ENCODE measurements at places on chromosomes 5 and 9.

GRCh38 chr5:175824676-175825075 is 46.7 kb upstream of the CPLX2 start:
- no peaks in the 10 kb centered on the region for H3K36me3 ChIP-seq
- no peaks in the 10 kb centered on the region for H3K4me1 ChIP-seq
- peaks cover 6% of the 10 kb centered on the region for H3K27me3 ChIP-seq
- H3K27ac ChIP-seq = no peak overlapping the region
- no peak for DNase-seq
- H3K4me3 ChIP-seq = no peak overlapping the region

GRCh38 chr5:140969880-140970279 is 3.6 kb downstream of the PCDHAC2 start:
- H3K27me3 ChIP-seq = peaks cover 9% of the 10 kb centered on the region
- DNase-seq = no peak
- peaks cover 3% of the 10 kb centered on the region for H3K4me1 ChIP-seq
- H3K4me3 ChIP-seq = no peak overlapping the region

DNA sequence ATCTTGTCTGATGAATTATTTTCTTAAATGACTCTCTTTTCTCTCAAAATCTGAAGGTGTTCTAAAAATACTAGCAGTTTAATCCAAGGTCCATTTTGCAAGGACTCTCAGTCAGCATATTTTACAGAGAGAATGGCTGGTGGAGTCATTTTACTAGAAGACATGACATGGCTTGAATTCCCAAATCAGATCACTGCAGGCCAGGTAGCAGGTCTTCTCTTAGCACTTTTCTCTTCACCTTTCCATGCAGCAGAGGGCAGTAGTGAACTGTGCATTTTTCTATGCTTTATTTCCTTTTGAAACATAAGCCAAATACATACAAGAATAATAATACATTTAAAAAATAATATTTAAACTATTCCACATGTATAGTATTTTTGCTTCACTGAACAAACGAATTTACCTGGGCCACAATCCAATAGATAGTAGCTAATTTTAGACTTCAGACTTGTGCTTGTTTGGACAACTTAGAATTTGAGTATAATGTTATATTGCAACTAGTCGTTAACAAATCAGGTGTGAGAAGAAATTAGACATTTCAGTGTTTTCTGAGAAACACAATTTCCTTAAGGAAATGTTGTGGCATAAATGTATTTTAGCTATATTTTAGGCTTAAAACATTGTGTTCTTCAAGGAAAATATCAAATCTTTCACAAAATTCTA is 289.4 kb upstream of the DAB2 start:
- H3K27ac ChIP-seq = peak overlapping the region; percentile 35
- H3K27me3 ChIP-seq = no peaks in the 10 kb centered on the region
- H3K36me3 ChIP-seq = no peaks in the 10 kb centered on the region
- H3K4me1 ChIP-seq = no peaks in the 10 kb centered on the region
- peak; percentile 49 for DNase-seq

GRCh38 chr5:107651325-107651724 is 19.4 kb downstream of the EFNA5 start:
- no peaks in the 10 kb centered on the region for H3K36me3 ChIP-seq
- H3K27ac ChIP-seq = no peak overlapping the region
- no peak overlapping the region for H3K4me3 ChIP-seq
- DNase-seq = no peak
- no peaks in the 10 kb centered on the region for H3K4me1 ChIP-seq

DNA sequence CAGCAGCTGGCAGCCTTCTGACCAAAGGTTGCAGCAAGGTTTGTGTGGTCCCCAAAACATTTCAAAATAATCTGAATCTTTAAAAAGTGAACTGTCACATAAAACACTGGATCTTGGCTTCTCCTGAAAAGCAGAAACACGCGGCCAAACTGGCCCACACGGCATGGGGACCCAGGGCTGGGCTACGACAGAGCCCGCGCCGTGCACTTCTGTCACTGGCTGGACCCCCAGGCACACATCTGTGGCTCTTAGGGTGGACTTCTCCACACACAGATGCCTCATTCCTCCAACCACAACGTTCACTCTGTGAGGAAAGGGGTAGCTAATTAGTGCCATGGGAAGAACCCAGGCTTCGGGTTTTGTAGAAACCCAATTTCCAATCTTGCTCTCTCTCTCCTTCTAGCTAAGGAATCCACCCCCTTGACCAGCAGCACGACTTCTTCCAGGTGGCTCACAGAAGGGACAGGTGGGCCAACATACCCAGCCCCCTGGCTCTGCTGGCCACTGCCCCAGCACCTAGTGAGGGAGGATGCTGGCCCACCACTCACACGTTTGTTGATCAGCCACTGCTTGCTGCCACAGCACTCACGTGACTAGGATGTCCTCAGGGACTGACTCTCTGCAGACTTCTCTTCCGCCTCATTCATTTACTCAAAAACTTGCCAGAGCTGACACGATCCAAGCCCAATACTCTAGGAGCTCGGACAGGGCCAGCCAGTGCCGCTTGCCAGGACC is 17.9 kb downstream of the LMAN2 start:
- H3K27ac ChIP-seq = no peak overlapping the region
- peaks cover 46% of the 10 kb centered on the region for H3K36me3 ChIP-seq
- no peak for DNase-seq
- H3K4me3 ChIP-seq = no peak overlapping the region
- no peaks in the 10 kb centered on the region for H3K4me1 ChIP-seq

- H3K27ac ChIP-seq = peak overlapping the region; percentile 99
- H3K36me3 ChIP-seq = no peaks in the 10 kb centered on the region
- H3K4me3 ChIP-seq = peak overlapping the region; percentile 87
- DNase-seq = peak; percentile 59
Observed at GRCh38 chr5:72817076-72817481, 618 bp downstream of the TNPO1 start.

DNA sequence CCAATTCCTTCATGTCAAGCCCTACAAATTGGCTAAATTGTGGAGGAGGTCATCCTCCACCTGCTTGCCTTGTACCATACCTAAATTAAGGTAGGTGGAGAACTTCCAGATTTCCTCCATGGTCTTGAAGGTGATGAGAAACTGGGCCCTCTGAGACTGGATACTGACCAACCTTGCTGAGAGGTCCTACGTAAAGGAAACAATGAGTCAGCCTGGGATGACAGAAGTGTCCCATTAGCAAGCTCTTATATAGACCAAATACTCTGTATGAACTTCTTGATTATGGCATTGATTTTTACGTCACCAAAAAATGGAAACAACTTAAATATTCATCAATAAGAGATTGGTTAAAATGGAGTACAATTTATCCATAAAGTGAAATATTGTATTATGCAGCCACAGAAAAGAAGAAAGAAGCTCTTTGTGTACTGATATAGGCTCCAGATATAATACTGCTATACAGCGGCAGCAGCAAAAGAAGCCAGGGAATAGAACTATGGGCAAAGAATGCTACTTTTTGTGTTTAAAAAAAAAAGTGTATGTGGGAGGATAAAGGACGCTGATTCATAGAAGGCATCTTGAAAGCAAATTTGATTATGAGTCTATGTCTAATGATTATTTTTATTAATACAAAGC is 18.3 kb downstream of the SH3TC2 start:
- H3K27me3 ChIP-seq = no peaks in the 10 kb centered on the region
- H3K4me1 ChIP-seq = no peaks in the 10 kb centered on the region
- H3K4me3 ChIP-seq = no peak overlapping the region
- H3K27ac ChIP-seq = no peak overlapping the region
- no peak for DNase-seq

- no peak for DNase-seq
- no peak overlapping the region for H3K27ac ChIP-seq
- H3K4me1 ChIP-seq = no peaks in the 10 kb centered on the region
- H3K4me3 ChIP-seq = no peak overlapping the region
- H3K36me3 ChIP-seq = no peaks in the 10 kb centered on the region
- no peaks in the 10 kb centered on the region for H3K27me3 ChIP-seq
Observed at GRCh38 chr5:176371621-176372539, 6.6 kb downstream of the ARL10 start.

DNA sequence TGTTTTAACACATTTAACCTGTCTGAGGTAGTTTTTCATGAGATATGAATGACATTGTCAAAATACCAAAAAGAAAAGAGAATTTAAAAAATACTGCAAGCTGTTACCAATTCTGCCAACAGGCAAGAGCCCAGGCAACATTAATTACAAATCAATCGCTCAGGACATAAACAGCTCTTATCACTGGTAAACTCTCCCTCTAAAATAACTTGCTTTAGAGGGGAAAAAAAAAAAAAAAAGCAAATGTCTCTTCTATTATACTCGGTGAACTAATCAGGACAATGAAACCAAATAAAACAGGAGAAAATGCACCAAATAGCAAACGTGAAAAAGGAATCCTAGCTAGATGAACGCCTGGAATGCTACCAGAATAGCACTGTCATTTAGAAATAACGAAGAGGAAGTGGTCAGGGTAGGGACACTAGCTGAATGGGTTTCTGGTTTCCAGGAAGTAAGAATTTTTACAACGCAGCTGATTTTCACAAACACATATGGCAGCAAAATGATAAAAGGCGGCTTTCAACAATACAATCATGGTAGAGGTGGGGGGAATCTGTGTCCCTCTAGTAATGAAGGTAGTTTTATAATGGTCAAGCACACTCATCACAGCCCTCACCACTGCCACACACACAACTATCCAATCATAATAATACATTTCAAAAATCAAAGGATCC is 94.9 kb downstream of the DENND1A start:
- H3K4me1 ChIP-seq = peaks cover 8% of the 10 kb centered on the region
- DNase-seq = no peak
- H3K27ac ChIP-seq = no peak overlapping the region
- no peaks in the 10 kb centered on the region for H3K27me3 ChIP-seq
- H3K36me3 ChIP-seq = peaks cover under 1% of the 10 kb centered on the region

- no peak for DNase-seq
- H3K27me3 ChIP-seq = no peaks in the 10 kb centered on the region
- H3K4me1 ChIP-seq = no peaks in the 10 kb centered on the region
- no peak overlapping the region for H3K4me3 ChIP-seq
- H3K36me3 ChIP-seq = no peaks in the 10 kb centered on the region
Observed at GRCh38 chr9:8668231-8668630, 868.7 kb upstream of the DMAC1 start.

DNA sequence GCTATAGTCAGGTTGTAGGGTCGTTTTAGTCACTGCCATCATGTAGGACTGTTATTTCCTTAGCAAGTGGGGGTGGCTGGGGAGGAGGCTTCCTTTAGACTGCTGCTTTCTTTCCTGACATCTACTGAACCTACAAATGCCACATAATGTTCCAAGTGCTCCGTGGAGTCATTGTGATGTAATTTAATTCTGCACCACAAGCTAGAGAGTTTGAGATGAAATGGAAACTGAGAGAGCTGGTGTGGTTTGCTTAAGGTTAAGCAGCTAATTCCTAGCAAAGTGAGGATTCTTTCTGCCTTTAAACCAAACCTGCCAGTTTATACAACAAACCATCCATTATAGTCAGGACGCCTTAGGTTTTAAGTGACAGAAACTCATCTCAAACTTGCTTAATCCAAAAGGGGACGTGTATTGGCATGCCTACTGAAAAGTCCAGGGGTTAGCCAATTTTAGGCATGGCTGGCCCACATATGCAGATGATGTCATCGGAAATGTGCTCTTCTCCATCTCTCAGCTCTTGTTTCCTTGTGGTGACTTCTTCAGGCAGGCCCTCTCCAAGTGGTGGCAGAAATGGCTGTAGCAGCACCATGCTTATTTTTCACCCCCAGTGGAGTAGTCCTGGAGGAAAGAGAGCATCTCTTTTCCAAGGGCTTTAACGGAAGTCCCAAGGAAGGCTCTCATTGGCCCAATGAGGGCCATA is 30.5 kb downstream of the ZNF618 start:
- DNase-seq = no peak
- no peak overlapping the region for H3K27ac ChIP-seq
- H3K27me3 ChIP-seq = no peaks in the 10 kb centered on the region
- H3K36me3 ChIP-seq = no peaks in the 10 kb centered on the region
- no peaks in the 10 kb centered on the region for H3K4me1 ChIP-seq

- DNase-seq = no peak
- H3K4me1 ChIP-seq = peaks cover 7% of the 10 kb centered on the region
- H3K36me3 ChIP-seq = no peaks in the 10 kb centered on the region
Observed at GRCh38 chr9:36960575-36960955, 73.5 kb downstream of the PAX5 start.

GRCh38 chr5:81904166-81904565 is 67.7 kb upstream of the ATG10 start:
- H3K27ac ChIP-seq = no peak overlapping the region
- H3K4me1 ChIP-seq = no peaks in the 10 kb centered on the region
- no peaks in the 10 kb centered on the region for H3K36me3 ChIP-seq

DNA sequence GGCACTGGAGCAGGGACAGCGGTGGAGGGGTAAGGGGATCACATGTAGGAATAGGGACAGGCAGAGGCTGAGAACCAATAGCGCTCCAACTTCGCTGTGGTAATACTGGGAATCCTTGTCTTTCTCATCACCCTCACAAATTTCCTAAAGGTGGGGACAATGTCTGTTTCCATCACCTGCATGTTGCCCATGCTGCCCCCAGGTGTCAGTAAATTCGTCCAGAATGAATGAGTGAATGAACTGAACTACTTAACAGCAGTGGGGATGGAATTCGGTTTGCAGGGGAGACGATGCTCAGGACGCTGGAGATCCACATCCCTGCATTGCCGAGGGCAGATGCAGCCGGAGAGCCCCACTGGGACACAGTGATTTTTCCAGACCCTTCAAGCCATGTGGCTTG is 129.9 kb downstream of the PDZD2 start:
- no peaks in the 10 kb centered on the region for H3K27me3 ChIP-seq
- H3K4me3 ChIP-seq = no peak overlapping the region
- no peaks in the 10 kb centered on the region for H3K4me1 ChIP-seq
- no peak for DNase-seq
- H3K36me3 ChIP-seq = no peaks in the 10 kb centered on the region

DNA sequence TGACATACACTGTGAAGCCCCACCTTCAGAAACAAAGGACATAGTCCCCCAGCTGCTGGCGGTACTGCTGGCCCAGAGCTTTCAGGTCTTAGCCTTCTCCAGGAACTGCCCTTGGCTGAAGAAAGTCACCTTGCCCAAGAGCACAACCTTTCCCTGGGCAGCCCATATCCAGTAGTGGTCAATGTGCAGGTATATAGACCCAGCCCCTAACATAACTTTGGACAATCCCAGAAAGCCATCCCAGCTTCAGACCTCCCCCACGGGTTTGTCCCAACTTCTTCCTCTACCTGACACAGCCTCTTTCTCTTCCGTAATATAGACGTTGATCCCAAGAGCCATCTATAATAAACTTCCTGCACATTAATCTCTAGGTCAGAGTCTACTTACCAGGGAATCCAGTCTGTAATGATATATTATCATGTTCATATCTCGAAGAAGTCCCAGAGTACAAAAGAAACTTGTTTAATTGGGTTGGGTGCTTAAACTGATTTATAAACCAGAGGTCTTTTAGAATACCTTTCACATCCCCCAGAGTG is 157.4 kb downstream of the SNCAIP start:
- DNase-seq = no peak
- H3K27ac ChIP-seq = peak overlapping the region; percentile 7
- no peak overlapping the region for H3K4me3 ChIP-seq
- no peaks in the 10 kb centered on the region for H3K36me3 ChIP-seq
- no peaks in the 10 kb centered on the region for H3K27me3 ChIP-seq
